Muscle of back (tissue), 13 donors: ENCODE measurements at places on chromosomes 13 and 19. TPM values are rescaled to one million over a fixed set of nuclear protein-coding genes. Genes with fewer than 3 reads are reported as not detected.

DNA sequence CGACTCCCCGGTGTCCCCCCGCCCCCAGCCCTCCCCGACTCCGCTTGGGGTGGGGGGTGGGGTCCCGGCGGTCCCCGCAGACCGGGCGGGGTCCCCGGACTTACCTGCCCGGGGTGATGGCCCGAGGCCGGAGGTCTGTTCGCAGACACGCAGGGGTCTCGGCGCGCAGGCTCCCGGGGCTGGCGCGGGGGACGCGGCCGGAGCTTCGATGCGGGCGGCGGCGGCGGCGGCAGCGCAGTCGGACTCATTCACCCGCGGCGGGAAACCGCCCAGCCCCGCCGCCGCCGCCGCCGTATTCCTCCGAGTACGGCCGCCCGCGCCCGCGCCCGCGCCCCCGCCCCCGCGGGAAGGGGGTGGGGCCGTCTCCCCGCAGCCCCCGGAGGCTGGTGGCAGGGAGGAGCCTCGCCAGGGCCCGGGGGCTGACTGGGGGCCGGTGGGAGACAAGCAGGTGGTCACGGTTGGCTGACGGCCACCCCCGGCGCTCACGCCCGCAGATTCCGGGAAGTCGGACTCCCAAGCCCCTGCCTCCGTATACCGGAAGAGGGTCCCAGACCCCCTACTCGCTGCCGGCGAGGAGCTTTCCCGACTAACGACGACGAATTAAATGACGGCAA lies at the start of gene C2CD4C:
C2CD4C (minus strand) TSS at position 246 of the 614 bp plus-strand sequence. CDS start 786 bp downstream, outside the sequence.
- DNase-seq: no peak

GRCh38 chr13:100608906-100609305 lies 20.3 kb upstream of the GGACT start:
- no peak for DNase-seq

DNA sequence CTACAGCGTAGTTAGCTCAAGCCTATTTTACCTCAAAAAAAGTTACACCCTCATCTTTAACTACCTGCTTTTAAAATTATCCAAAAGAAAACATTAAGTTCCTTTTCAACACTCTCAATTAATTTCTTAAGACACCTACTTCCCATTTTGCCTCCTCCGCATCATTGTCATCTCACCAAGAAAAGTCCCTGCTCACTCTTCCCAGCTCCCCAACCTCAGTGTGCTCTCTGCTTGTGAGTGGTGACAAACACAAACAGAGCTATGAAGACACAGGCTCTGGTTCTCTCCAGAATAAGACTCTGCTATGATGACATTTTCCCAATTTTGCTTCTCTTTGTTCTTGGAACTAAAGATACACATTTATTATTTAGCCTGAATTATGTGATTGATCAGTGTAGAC lies 385.1 kb upstream of the HTR2A start:
- no peak for DNase-seq

GRCh38 chr19:19356901-19357566 lies 36.4 kb downstream of the MAU2 start:
- no peak for DNase-seq

DNA sequence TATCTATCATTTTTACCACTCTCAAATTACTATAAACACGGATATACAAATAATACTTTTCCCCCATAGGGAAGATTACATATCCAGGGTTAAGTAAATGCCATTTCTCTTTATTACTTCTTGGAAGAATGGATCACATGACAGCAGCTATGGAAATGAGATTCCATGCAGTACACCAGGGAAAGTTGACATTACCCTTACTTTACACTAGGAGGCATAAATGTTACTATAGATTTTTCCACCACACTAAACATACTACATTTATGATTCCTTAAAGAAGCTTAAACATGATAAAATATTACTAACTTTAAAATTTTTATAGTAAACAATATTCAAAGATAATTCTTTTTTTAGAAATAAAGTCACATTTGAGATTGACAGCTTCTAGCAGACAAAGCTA lies 611.4 kb downstream of the PCDH9 start:
- peak; percentile 9 for DNase-seq

DNA sequence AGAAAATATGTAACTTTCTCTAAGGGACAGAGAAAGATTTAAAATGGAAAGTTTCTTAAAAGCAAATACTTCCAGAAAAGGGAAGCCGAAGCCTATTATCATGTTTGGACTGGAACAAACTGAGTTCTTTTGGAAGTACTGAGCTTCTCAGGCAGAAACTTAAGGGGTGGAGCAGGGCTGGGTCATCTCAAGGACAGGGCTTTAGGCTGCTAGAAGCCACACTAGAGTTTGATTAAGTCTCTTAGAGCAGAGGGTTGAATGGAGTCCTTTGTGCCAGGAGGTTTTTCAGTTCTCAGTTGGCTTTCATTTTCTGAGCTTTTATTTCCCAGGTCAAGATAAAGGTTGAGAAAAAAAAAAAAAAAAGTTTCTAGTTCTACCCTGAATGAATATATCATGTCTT lies 432.7 kb downstream of the SLITRK5 start:
- DNase-seq: no peak

- DNase-seq: no peak
Observed at GRCh38 chr19:3697671-3698385, 2.4 kb downstream of the PIP5K1C start.

GRCh38 chr19:40702337-40703012 lies 12.0 kb upstream of the NUMBL start:
- peak; percentile 45 for DNase-seq

DNA sequence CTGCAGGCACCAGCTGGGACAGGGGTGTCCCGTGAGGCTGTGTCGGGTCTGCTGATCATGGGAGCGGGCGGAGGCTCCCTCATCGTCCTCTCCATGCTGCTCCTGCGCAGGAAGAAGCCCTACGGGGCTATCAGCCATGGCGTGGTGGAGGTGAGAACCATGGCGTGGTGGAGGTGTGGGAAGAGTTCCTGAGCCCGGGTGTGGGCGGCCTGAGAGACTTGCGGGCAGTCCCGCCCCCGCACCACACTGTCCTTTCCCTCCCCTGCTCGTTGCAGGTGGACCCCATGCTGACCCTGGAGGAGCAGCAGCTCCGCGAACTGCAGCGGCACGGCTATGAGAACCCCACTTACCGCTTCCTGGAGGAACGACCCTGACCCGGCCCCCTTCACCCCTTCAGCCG lies 10.7 kb downstream of the APLP1 start:
- no peak for DNase-seq

- peak; percentile 59 for DNase-seq
Observed at GRCh38 chr13:111204438-111205177, 89.5 kb downstream of the ARHGEF7 start.

- DNase-seq: no peak
Observed at GRCh38 chr13:97588993-97589392, 155.0 kb downstream of the RAP2A start.

DNA sequence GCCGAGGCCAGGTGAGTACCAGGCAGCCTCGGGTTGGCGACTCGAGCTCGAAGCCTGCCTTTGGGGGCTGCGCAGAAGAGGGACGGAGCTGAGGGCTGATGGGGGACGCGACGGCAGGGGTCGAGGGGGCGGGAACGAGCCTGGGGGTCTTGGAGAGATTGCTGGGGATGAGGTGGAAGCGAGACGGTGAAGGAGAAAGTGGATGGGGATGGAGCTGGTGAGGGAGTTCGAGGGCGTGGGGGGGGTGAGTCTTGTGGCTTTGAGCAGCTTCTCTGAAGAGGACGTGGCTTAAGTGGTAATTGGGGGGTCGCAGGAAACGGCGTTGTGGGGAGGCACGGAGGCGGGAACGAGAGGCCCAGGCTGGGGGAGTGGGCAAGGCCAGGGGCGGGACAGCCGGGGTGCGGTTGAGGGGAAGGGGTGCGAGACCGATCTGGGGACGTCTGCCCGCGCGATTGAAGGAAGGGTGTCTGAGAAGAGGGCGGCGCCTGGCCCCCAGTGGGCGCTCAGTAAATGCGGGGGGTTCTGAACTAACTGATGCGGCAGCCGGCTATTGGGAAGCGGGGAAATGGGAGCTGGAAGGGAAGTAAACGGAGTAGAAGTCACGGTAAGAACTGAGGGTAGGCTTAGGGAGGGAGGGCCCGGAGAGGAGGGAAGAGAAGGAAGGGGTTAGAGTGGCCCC lies 426 bp downstream of the MYO9B start:
- DNase-seq: no peak

GRCh38 chr19:51729781-51730180 lies 6.0 kb upstream of the HAS1 start:
- DNase-seq: no peak

DNA sequence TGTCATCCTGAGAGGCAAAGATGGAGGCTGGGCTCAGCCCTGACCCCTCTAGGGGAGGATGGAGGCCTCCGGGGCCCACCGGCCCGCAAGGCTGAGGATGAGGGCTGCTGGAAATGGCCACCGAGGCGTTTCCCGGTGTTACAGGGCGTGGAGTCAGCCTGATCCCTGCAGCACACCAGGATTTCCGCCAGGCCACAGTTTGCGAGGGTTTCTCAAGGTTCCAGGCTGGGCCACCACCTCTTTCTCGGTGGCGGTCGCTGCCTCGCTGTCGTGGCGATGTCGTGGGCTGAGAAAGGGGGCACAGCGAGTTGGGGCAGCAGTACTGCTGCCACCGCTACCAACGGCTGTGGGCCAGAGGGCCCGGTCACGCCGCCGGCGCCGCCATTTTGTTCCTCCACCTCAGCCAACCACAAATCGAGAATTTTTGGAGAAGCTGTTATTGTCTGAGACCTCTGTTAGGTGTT lies at the start of gene CSNK1A1L:
CSNK1A1L (minus strand) TSS at position 414 of the 464 bp plus-strand sequence; CDS start at position 6, 408 bp downstream.
- no peak for DNase-seq

- no peak for DNase-seq
Observed at GRCh38 chr13:29532821-29533220, 62.7 kb downstream of the SLC7A1 start.

DNA sequence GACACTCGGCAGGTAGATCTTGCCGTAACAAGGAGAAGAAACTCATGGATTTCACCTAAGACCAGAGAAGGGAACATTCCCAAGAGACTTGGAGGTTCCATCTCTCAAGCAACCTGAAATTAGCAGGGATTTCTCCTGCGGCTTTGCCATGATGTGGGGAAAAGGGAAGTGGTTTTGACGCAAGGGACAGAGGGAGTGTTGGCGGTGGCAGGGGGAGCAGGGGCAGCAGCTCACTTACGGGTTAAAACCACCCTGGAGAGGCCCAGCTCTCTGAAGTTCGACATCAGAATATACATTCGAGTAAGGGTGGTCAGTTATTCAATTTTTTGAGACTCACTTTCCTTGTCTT lies 76.1 kb upstream of the POMP start:
- DNase-seq: no peak

MEIOSIN gene
- not detected for polyA plus RNA-seq

CRB3 gene
- polyA plus RNA-seq: not detected

ZNF575 gene
- 2.4 TPM for polyA plus RNA-seq

PABPC3 gene
- polyA plus RNA-seq: 0.65 TPM

FOXA3 gene
- not detected for polyA plus RNA-seq

CCL25 gene
- polyA plus RNA-seq: not detected

KLK14 gene
- polyA plus RNA-seq: 0.18 TPM

MAB21L1 gene
- polyA plus RNA-seq: 8.3 TPM

IFNL4 gene
- polyA plus RNA-seq: not detected

CHMP2A gene
- polyA plus RNA-seq: 74.4 TPM
